Neural crest cell (in vitro differentiated cells): ENCODE measurements at places on chromosomes 11 and 22.

DNA sequence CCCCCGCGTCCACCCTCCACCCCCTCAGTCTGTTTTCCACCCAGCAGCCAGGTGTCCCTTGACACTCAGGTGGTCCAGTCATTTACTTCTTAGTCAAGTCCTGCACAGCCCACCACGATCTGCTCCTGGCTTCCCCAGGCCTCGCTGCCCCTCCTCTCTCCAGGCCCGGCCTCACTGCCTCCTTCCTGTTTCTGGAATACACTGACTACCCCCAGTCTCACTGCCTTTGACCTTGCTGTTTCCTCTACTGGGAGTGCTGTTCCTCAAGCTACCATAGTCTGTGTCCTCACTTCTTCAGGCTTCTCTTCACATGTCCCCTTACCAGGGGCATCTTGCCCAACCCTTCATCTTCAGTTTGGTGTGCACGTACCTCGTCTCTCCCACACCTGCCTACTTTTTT lies 7.4 kb downstream of the MCM5 start:
- DNase-seq: no peak

DNA sequence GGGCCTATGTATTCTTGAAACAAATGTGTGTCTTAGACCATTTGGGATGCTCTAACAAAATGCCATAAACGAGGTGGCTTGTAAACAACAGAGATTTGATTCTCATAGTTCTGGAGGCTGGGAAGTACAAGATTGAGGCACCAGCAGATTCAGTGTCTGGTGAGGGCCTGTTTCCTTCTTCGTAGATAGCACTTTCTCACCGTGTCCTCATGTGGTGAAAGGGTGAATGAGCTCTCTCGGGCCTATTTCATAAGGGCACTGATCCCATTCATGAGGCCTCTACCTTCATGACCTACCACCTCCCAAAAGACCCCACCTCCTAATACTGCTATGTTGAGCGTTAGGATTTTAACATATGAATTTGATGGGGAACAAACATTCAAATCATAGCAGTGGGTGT lies 6.4 kb upstream of the NNMT start:
- no peak for DNase-seq

- no peak for DNase-seq
These were observed 11.9 kb downstream of the KCNJ4 start for GRCh38 chr22:38442967-38443627.

GRCh38 chr11:75849894-75850293 lies 34.9 kb downstream of the UVRAG start:
- no peak for DNase-seq

DNA sequence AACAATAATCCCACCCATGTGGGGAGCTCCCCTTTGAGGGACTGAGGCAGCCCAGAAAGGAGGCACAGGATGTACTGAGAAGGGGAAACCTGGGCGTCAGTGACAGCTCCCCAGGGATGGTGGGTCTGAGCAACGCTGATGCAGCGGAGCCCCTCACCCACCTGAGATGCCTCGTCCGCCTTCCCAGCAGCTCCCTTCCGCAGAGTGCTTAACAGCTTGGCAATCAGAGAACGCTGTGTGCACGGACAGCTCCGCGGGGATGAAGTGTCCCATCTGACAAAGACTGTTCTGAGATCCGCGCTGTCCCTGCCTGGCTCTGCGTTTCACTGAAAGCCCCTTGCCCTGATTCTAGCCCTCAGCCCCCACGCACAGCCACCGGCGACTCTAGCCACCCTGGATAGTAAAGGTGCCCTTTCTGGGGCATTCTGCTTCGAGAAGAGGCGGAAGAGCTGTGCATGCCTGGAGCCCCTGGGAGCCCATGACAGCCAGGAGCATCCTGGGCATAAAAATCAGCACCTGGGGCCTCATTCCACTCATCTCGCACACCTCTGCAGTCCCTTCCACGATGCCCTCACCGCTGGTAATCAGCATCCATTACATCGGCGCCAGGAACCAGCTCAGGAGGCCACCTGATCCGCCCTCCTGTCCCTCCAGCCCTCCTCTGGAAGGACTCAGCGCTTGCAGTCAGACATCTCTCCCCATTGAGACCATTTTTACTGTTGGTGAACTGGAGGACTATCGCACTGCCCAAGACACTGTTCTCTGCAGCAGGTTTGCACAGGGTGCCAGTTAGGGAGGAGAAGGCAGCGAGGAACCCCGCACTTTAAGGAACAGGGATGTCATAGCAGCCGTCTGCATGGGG lies 10.7 kb downstream of the KCNJ5 start:
- no peak for DNase-seq

- no peak for DNase-seq
These were observed 13.1 kb upstream of the SLC1A2 start for GRCh38 chr11:35432464-35432863.

DNA sequence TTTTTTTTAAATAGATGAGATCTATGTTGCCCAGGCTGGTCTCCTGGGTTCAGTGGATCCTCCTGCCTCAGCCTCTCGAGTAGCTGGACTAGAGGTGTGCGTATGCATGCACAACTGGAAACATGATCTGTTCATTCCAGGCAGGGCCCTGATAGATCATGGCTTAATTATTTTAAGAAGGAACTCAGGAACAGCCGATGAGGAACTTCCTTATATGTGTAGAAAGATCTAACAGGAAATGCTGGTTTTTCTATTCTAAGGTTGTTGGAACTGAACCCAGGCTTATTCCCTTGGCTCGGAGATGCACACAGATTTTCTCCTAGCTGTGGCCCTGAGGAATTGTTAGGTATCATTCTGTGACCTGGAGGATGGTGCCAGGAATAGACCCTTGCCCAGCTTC lies 32.4 kb downstream of the SPECC1L start:
- no peak for DNase-seq

- no peak for DNase-seq
These were observed 18.1 kb upstream of the MRTFA start for GRCh38 chr22:40654522-40655167.

- no peak for DNase-seq
These were observed 7.8 kb downstream of the SIPA1 start for GRCh38 chr11:65645710-65646109.

- DNase-seq: no peak
These were observed 28.1 kb upstream of the RTL6 start for GRCh38 chr22:44525941-44526778.

- no peak for DNase-seq
These were observed 217.7 kb upstream of the CTSC start for GRCh38 chr11:88555018-88555828.

DNA sequence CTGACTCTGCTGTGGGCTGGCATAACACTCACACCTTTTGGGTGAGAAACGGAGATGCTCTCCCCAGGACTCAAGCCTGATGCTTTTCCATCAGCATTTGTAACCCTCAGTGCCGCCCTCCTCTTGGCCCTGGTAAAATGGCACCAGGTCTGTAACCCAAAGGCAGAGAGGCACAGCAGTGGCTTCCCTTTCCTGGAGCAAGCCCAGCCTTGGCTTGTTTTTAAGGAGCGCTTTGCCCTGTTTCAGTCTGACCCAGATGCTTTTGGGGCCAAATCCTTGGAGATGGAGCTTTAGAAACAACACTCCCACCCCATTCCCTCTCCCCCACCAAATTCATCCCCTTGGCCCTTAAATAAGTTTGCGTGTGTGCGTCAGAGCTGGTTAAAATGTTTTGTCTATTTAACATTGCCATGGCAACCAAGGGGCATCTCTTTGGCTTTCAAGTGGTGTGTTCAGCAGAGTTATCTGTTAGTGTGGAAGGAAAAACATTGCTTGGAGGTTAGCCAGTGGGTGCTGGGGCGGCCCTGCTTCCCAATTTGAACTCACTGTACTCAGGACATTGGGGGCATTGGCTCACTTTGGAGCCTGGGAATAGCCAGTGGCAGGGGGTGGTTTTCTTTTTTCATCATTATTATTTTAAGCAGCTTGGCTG lies 134.1 kb downstream of the NAV2 start:
- no peak for DNase-seq

DNA sequence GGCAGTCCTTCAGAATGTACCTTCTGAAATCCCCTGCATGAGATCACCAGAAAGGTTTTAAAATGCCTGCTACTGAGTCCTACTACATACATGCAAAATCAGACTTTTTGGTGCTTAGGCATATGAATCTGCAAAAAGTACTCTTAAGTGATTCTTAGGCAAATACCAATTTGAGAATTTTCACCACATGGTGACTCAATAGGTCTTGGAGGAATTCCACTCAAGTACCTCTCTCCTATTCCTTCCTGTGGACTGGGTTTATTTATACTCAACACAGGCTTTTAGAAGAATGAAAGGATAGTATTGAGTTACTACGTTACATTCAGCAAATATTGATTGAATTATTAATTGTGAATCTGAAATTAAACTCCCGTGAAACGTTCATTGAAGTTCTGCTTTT lies 223.9 kb downstream of the CNTN5 start:
- no peak for DNase-seq

GRCh38 chr22:46058091-46058420 lies 81.1 kb upstream of the WNT7B start:
- no peak for DNase-seq

- DNase-seq: no peak
These were observed 51.8 kb upstream of the SLC22A12 start for GRCh38 chr11:64539239-64539638.

DNA sequence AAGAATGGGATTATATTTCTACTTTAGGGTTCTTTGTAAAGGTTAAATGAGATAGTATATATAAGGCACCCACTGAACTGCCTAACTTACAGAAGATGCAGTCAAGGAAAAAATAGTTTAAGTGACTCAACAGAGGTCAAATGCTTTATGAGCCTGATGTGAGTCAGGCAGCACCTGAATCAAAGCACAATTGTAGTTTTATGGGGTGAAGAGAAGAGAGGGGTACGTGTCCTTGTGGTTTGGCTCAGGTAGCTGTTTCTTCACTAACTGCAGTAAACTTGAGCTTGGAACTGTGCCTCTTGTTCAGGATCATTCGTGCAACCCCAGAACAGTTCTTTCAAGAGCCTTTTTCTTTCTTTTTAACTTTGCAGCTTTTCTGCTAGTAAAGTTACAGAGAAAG lies 125.2 kb upstream of the SPON1 start:
- no peak for DNase-seq

DNA sequence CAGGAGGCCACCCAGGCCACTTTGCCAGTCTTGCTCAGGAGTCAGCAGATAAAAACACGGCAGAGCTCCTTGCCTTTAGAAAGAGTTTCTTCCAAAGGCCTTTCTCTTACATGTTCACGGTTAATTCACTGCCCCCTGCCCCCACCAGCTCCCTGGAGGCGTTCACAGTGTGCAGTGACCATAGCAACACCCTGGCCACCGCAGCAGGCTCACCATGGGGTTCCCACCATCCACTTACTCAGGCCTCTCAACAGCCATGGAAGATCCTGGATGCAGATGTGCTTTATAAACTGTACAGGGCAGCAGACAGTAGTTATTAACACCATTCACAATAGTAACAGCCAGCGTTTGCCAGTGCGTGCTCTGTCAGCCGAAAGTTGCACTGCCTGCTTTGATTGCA lies 10.6 kb upstream of the MYO7A start:
- DNase-seq: no peak

- DNase-seq: no peak
These were observed 30.9 kb downstream of the OR52A5 start for GRCh38 chr11:5107285-5107684.

DNA sequence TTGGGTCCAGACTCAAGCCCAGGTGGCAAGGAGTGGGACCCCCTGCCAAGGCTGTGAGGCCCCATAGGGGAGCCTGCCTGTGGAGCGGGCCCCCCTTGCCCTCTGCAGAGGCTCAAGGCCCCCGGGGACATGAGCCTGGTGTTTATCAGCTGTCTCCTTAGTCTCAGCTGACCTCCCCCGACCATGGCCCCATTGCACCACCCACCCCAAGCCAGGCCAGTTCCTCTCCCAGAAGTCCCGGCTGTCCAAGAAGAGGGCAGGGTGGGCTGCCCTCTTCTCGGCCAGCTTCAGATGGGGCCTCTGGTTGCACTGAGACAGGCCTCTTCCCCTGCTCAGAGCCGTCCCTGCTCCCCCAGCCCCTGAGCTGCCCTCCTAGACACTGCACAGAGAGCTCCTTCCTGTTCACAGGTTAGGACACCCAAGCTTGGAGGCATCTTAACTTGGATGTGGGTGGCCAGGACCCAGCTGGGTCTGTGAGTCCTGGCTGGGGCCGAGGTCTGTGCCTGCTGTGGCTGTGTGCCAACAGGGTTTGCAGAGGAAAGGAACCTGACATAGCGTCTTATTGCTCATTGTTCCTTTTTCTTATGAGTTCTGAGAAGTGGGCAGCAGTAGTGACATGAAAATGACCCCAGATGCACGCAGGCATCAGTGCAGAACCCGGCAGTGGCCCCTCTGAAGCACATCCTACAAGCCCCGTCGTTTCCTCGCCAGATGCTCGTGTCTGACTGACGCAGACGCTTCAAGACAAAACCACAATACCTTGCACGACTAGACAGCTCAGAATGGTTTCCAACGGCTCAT lies 5.4 kb downstream of the TRABD start:
- DNase-seq: no peak

- no peak for DNase-seq
These were observed 103.8 kb downstream of the KCNQ1 start for GRCh38 chr11:2548596-2548995.

GRCh38 chr11:72333661-72334060 lies 89.7 kb upstream of the PHOX2A start:
- no peak for DNase-seq

GRCh38 chr11:2790568-2790921 lies 90.8 kb upstream of the KCNQ1OT1 start:
- no peak for DNase-seq

GRCh38 chr11:93567401-93567895 lies 24.3 kb upstream of the SMCO4 start:
- no peak for DNase-seq

GRCh38 chr11:96885405-96885804 lies 495.6 kb downstream of the JRKL start:
- DNase-seq: no peak

DNA sequence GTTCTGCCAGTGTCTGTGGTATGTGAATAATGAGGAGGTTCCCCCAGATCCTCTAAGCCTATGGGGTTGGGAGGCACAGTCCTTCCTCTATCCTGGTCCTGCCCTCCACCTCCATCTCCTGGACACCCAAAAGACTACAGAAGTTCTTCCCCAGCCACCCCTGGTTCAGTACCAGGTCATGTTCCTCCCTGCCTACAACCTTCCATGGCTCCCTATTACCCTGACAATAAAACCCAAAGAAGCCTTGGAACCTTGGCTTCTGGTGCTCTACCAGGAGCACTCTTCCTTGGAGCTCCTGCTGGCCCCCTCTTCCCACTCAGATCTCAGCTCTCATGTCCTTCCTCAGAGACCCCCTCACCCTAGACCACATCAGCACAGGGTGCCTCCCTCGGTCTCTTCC lies 12.9 kb downstream of the TRPM5 start:
- DNase-seq: no peak

GRCh38 chr11:35583843-35584242 lies 34.4 kb upstream of the FJX1 start:
- DNase-seq: no peak
